Naive thymus-derived CD8-positive, alpha-beta T cell (primary cell): ENCODE measurements at places on chromosomes 4 and X. TPM values are rescaled to one million over a fixed set of nuclear protein-coding genes. Genes with fewer than 3 reads are reported as not detected.

COL25A1 gene
- 1.2 TPM for total RNA-seq

GRCh38 chrX:34915463-34916225 is 27.0 kb upstream of the FAM47B start:
- H3K4me3 ChIP-seq = no peak overlapping the region
- no peaks in the 10 kb centered on the region for H3K36me3 ChIP-seq
- H3K4me1 ChIP-seq = no peaks in the 10 kb centered on the region
- H3K27ac ChIP-seq = no peak overlapping the region
- DNase-seq = no peak

DNA sequence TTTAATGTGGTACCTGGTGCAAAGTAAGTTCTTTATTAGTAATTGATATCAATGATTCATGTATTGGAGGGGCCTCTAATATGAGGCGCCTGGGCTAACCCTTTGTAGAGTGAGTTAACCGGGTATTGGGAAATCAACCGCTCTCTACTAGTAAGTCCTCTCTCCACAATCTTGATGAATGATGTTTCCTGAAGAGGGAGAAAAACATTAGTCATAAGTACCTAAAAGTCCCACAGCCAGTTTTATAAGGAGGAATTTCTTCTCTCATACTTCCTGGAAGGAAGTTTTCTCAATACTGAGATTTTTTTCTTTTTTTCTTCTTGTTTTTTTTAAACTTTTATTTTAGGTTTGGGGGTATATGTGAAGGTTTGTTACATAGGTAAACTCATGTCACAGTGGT is 62.3 kb downstream of the AGTR2 start:
- H3K4me1 ChIP-seq = no peaks in the 10 kb centered on the region
- no peaks in the 10 kb centered on the region for H3K27me3 ChIP-seq
- no peak overlapping the region for H3K27ac ChIP-seq
- no peaks in the 10 kb centered on the region for H3K36me3 ChIP-seq
- DNase-seq = no peak
- no peak overlapping the region for H3K4me3 ChIP-seq

- H3K4me3 ChIP-seq = no peak overlapping the region
- peaks cover 66% of the 10 kb centered on the region for H3K27me3 ChIP-seq
- H3K27ac ChIP-seq = no peak overlapping the region
- DNase-seq = no peak
Measured at GRCh38 chr4:6466756-6467381, 5.5 kb downstream of the PPP2R2C start.

DNA sequence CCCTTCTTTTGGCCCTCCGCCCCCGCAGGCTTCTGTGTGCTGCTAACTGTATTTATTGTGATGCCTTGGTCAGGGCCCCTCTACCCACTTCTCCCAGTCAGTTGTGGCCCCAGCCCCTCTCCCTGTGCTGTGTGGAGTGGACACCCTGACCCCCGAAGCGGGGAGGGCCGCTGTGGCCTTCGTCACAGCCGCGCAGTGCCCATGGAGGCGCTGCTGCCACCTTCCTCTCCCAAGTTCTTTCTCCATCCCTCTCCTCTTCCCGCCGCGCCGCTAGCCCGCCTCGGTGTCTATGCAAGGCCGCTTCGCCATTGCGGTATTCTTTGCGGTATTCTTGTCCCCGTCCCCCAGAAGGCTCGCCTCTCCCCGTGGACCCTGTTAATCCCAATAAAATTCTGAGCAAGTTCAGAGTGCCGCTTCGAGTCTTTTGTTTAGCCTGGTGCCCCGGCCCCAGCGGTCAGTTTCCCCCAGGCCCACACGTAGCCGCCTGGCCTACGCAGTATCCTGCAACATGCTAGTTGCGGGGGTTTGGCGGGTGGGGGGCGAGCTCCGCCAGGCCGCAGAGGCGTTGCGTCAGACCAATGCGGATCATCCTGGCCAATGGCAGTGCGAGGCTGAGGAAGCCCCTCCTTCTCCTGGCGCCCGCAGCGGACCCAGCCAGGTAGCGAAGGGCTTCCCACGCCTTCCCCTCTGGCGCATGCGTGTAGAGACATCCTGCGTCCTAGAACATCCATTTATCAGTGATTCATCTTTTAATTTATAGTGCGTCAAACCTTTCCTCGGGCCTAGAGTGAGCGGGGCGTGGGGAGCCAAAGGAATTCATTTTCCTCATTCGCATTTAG is 5.6 kb upstream of the KANTR start:
- peak overlapping the region; percentile 91 for H3K4me3 ChIP-seq
- H3K36me3 ChIP-seq = no peaks in the 10 kb centered on the region
- peak overlapping the region; percentile 100 for H3K27ac ChIP-seq
- H3K4me1 ChIP-seq = peaks cover 48% of the 10 kb centered on the region
- no peaks in the 10 kb centered on the region for H3K27me3 ChIP-seq
- DNase-seq = peak; percentile 71

GRCh38 chr4:98275145-98275544 is 14.0 kb downstream of the RAP1GDS1 start:
- no peaks in the 10 kb centered on the region for H3K27me3 ChIP-seq
- DNase-seq = no peak
- H3K27ac ChIP-seq = no peak overlapping the region
- H3K36me3 ChIP-seq = peaks cover 29% of the 10 kb centered on the region

DNA sequence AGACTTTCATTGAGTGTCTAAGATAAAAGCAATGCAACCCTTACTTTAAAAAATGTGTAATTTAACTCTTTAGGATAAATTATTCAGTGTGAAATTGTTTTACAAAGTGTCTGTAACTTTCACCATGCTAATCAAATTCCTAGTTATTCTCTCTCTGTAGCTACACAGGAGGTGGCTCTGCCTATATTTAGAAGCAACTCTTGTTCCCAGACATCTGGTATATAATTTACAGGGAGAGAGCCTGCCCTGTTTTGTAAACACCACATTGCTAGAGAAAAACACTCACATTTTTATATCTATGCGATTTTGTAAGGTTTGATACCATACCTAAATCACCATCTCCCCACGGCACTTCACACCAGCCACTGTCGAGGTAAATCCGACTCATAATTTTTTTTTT is 35.5 kb upstream of the SPATA4 start:
- H3K4me1 ChIP-seq = no peaks in the 10 kb centered on the region
- no peak for DNase-seq
- peaks cover 4% of the 10 kb centered on the region for H3K27me3 ChIP-seq
- no peak overlapping the region for H3K27ac ChIP-seq
- no peaks in the 10 kb centered on the region for H3K36me3 ChIP-seq

- H3K4me1 ChIP-seq = peaks cover 42% of the 10 kb centered on the region
- H3K36me3 ChIP-seq = peaks cover 4% of the 10 kb centered on the region
- DNase-seq = no peak
- H3K27ac ChIP-seq = no peak overlapping the region
Measured at GRCh38 chrX:10089378-10089795, 67.4 kb upstream of the CLCN4 start.

- peak; percentile 45 for DNase-seq
- H3K36me3 ChIP-seq = no peaks in the 10 kb centered on the region
- H3K4me1 ChIP-seq = no peaks in the 10 kb centered on the region
- no peak overlapping the region for H3K4me3 ChIP-seq
Measured at GRCh38 chrX:20066968-20067708, 49.6 kb downstream of the MAP7D2 start.

MAGEA1 gene
- total RNA-seq = not detected
